ENCODE measurements at places on chromosomes 4 and X. TPM values are rescaled to one million over a fixed set of nuclear protein-coding genes. Genes with fewer than 3 reads are reported as not detected.

GRCh38 chr4:63894161-63894560 is 515.1 kb downstream of the TECRL start:
- H3K4me3 ChIP-seq, result no peak overlapping the region
- no peaks in the 10 kb centered on the region for H3K36me3 ChIP-seq
- H3K27me3 ChIP-seq, result no peaks in the 10 kb centered on the region
- no peaks in the 10 kb centered on the region for H3K4me1 ChIP-seq

DNA sequence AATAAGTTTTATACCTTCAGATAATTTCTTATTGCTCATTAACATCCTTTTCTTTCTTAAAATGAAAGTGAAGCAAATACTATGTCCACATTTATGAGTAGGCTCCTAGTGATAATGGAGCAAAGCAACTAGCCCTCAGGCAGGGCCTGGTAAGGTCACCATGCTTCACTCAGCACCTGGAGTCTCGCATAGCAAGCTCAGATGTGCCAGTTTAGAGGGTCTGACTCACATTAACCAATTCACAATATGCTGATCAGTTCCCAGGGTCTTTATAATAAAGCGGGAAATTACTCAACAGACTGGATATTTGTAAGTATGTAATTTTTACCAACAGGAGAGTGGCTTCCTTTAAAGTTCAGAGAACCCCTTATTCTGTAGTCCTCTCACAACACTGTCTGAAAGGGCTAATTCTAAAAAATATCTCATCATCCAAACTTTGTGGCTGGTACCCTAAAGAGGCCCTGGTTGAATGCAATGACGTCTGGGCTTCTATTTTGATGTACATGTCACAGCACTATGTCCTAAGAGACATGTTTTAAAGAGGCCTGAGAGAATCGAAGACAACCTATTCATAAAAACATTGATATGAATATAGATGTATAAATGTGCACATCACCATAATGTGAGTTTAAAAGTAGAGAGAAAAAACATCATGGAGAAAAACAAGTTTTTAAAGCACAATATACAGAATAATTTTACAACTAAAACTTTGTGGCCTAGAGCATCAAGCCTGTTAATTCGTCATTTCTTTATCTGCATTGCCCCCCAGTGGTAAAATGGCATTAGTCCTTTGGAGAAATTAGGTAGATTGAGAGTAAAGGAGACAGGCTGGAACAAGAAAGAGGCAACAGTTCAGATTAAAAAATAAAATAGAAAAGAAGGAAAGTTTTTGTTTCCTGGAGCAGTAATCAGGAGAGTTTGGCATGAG is 44.3 kb downstream of the IL21 start:
- H3K27ac ChIP-seq, result no peak overlapping the region
- no peaks in the 10 kb centered on the region for H3K27me3 ChIP-seq
- no peak overlapping the region for H3K4me3 ChIP-seq
- peak; percentile 74 for DNase-seq

DNA sequence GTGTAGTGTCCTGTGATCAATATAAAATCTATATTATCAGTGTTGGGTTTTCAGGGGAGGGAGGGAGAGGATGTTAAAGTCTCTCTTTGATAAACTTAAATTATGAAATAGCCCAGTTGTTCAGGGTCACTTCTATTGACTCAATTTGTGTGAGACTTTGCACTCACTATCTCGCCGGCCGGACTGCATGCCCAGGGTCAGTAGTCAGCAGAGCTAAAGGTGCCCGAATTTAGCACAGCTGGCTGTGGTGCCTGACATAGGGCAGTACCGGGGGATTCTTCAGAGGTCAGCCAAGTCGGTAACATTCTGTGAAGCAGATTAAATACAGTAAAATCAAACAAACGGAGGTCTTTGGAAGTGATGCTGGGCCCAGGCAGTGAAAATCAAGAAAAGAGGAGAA is 19.2 kb downstream of the GABRQ start:
- H3K36me3 ChIP-seq, result no peaks in the 10 kb centered on the region
- DNase-seq, result no peak
- no peaks in the 10 kb centered on the region for H3K4me1 ChIP-seq

- no peak overlapping the region for H3K4me3 ChIP-seq
- H3K4me1 ChIP-seq, result no peaks in the 10 kb centered on the region
- no peak overlapping the region for H3K27ac ChIP-seq
- no peaks in the 10 kb centered on the region for H3K27me3 ChIP-seq
- H3K36me3 ChIP-seq, result peaks cover 8% of the 10 kb centered on the region
Observed at GRCh38 chrX:77622233-77622632, 163.8 kb downstream of the ATRX start.

GRCh38 chr4:25100021-25100555 is 60.2 kb downstream of the SEPSECS start:
- no peaks in the 10 kb centered on the region for H3K27me3 ChIP-seq
- H3K36me3 ChIP-seq, result no peaks in the 10 kb centered on the region
- no peak overlapping the region for H3K4me3 ChIP-seq
- no peaks in the 10 kb centered on the region for H3K4me1 ChIP-seq
- no peak for DNase-seq

DNA sequence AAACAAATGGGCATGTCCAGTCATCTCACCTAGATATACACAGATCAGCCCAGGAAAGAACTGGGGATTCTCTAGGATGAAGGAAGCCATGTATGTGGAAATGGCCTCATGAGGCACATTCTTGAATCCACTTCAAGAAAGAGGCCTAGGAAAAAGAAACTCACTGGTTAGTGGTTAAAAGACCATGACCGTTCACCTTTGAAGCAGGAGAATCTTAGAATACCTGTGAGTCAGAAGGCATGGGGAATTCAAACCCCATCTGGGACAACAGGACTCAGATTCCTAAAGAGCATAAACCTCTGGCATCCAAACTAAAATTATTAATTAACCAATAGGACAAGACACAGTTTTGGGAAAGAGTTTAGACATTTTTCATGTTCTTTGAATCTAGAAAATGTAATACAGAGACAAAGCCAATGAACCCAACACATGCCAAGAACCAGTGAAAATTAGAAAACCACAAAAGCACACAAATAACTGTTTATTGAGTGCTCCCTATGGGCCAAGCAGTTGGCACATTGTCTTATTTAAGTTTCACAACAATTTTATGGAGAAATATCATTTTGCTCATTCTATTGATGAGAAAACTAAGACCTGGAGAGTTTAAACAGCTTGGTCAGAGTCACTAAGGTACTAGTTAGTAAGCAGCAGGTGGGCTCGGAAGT is 97.5 kb downstream of the NPNT start:
- H3K27me3 ChIP-seq, result no peaks in the 10 kb centered on the region
- H3K27ac ChIP-seq, result no peak overlapping the region
- DNase-seq, result no peak
- H3K4me1 ChIP-seq, result peaks cover 8% of the 10 kb centered on the region
- no peak overlapping the region for H3K4me3 ChIP-seq

DNA sequence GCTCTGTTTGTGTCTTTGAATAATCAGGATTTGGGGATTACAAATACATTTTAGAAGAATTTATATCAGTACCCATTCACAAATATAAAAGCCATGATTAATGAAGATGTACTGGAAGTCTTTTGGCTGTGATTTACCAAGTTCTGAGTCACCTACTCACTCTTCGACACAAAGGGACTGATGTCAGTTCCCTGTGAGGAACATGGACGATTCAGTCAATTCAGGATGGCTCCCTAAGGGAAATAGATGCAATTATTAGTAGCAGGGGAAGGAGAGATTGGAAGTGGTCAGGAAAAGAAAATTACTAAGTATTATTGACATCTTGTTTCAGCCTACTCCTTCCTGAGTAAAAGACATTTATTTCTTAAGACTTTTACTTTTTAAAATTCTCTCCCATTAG is 550.7 kb upstream of the SLIT2 start:
- no peak overlapping the region for H3K27ac ChIP-seq
- no peak overlapping the region for H3K4me3 ChIP-seq
- DNase-seq, result no peak
- H3K36me3 ChIP-seq, result no peaks in the 10 kb centered on the region
- H3K27me3 ChIP-seq, result no peaks in the 10 kb centered on the region

DNA sequence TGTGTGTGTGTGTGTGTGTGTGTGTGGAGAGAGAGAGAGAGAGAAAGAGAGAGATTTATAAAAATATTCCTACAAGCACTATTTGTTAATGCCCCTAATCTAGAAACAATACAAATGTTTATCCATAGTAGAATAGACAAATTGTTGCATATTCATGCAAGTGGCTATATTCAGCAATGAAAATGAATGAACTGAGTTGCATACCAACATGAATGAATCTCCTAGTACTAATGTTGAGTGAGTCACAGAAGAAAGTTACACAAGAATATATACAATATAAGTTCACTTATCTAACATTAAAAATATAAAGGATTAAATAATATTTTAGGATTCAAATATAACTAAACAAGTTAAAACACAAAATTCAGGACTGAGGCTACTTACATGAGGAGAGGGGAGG is 456.8 kb upstream of the AMOT start:
- no peak overlapping the region for H3K4me3 ChIP-seq
- DNase-seq, result no peak
- no peak overlapping the region for H3K27ac ChIP-seq
- no peaks in the 10 kb centered on the region for H3K4me1 ChIP-seq
- no peaks in the 10 kb centered on the region for H3K36me3 ChIP-seq

- H3K4me3 ChIP-seq, result no peak overlapping the region
- DNase-seq, result no peak
- no peaks in the 10 kb centered on the region for H3K36me3 ChIP-seq
- H3K4me1 ChIP-seq, result peaks cover 6% of the 10 kb centered on the region
- no peak overlapping the region for H3K27ac ChIP-seq
Observed at GRCh38 chr4:182320580-182320979, 77.4 kb downstream of the TENM3 start.

GRCh38 chr4:48778431-48779094 is 1.5 kb downstream of the FRYL start:
- DNase-seq, result peak; percentile 2
- no peaks in the 10 kb centered on the region for H3K27me3 ChIP-seq
- peak overlapping the region; percentile 91 for H3K27ac ChIP-seq
- peak overlapping the region; percentile 58 for H3K4me3 ChIP-seq
- H3K4me1 ChIP-seq, result peaks cover 35% of the 10 kb centered on the region
- no peaks in the 10 kb centered on the region for H3K36me3 ChIP-seq

Gene ERCC6L
- total RNA-seq, result 2.9 TPM

DNA sequence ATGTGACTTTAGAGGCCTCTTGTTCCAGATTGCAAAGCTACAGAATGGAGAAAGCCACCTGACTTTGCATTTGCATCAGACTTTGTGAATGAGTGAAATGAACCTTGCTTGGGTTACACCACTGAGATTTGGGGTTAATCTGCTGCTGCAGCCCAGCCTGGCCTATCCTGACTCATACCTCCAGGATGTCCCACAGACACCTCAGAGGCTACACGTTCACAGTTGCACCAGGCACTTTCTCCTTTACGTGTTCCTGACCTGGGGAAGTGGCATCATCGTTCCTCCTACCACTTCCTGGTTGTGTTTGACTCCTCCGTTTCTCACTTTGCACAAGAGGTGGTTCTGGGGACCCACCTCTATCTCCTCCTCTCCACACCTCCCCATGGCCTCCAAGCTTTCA is 9.2 kb upstream of the SORCS2 start:
- no peaks in the 10 kb centered on the region for H3K36me3 ChIP-seq
- DNase-seq, result no peak
- no peaks in the 10 kb centered on the region for H3K4me1 ChIP-seq
- H3K27me3 ChIP-seq, result peaks cover 7% of the 10 kb centered on the region
- no peak overlapping the region for H3K27ac ChIP-seq

Gene SPANXA1
- total RNA-seq, result not detected

DNA sequence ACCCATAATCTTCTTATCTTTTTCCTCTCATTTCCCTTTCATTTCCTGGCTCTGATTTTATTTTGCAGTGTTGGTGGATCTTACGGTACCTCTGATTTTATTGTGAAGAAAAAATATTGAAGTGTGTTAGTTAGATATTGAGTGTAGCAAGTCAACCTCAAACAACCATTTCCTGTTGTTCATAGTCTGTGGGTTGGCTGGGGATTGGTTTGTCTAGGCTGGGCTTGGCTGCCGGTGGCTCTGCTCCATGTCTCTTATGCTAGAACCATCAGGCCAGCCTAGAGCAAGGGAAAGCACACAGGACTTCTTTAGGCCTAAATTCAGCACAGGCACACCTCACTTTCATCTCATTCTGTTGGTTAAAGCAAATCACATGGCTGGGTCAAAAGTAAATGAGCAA is 383.1 kb upstream of the LCORL start:
- H3K27me3 ChIP-seq, result no peaks in the 10 kb centered on the region
- no peak overlapping the region for H3K27ac ChIP-seq
- no peak for DNase-seq
- H3K4me1 ChIP-seq, result no peaks in the 10 kb centered on the region
- no peak overlapping the region for H3K4me3 ChIP-seq

Gene GAGE2A
- not detected for total RNA-seq

DNA sequence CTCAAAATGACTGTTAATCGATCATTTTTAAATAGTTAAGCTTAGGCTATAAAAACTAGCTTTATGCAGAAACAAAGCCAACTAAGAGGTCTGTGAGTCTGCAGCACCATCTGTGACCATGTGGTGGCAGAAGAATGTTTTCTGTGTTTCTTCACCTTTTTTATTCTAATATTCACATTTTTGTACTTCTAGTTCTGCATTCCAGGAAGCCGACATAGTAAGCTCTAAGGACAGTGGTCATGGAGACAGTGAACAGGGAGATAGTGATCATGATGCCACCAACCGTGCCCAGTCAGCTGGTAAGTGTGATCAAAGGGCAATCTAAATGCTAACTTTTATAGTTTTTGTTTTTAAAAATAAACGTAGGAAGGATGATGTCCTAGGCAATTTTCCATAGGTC is 5.6 kb downstream of the PCDH10 start:
- peaks cover 2% of the 10 kb centered on the region for H3K4me1 ChIP-seq
- no peak overlapping the region for H3K27ac ChIP-seq
- peak; percentile 66 for DNase-seq
- H3K36me3 ChIP-seq, result no peaks in the 10 kb centered on the region
- H3K27me3 ChIP-seq, result peaks cover 30% of the 10 kb centered on the region

DNA sequence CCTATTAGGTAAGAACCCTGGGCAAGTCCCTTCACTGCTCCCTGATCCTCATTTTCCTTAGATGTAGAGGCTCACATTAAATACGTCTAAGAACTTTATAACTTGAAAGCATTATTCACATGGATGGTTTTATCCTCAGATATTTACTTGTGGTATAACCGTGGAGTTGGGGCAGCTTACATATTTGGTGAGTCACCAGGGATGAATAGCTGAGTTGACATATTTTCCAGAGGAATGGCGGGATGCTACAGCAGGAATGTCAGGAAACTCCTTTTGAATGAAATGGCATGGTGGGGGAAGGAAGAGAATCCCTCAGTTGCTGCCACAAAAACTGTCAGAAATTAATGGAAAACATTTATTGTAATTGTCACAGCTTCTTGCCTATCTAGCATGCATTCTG is 165.3 kb upstream of the RPS6KA3 start:
- no peak for DNase-seq
- H3K4me1 ChIP-seq, result no peaks in the 10 kb centered on the region
- no peaks in the 10 kb centered on the region for H3K36me3 ChIP-seq
- H3K4me3 ChIP-seq, result no peak overlapping the region

Gene TMEM271
- not detected for total RNA-seq

Gene FGA
- total RNA-seq, result not detected

GRCh38 chrX:52015794-52016193 is 53.2 kb downstream of the MAGED4B start:
- no peaks in the 10 kb centered on the region for H3K27me3 ChIP-seq
- no peak overlapping the region for H3K27ac ChIP-seq
- H3K4me3 ChIP-seq, result no peak overlapping the region
- DNase-seq, result no peak
- H3K4me1 ChIP-seq, result no peaks in the 10 kb centered on the region
- H3K36me3 ChIP-seq, result no peaks in the 10 kb centered on the region

Gene ETDB
- total RNA-seq, result not detected

GRCh38 chr4:147629783-147630730 is 12.9 kb downstream of the TMEM184C start:
- peaks cover 69% of the 10 kb centered on the region for H3K36me3 ChIP-seq
- DNase-seq, result no peak
- no peaks in the 10 kb centered on the region for H3K4me1 ChIP-seq
- H3K27me3 ChIP-seq, result no peaks in the 10 kb centered on the region
